ENCODE measurements at places on chromosomes 1 and 21. TPM values are rescaled to one million over a fixed set of nuclear protein-coding genes. Genes with fewer than 3 reads are reported as not detected.

- DNase-seq: no peak
These were observed 497.1 kb upstream of the PLXNA2 start for GRCh38 chr1:208741296-208741695.

DNA sequence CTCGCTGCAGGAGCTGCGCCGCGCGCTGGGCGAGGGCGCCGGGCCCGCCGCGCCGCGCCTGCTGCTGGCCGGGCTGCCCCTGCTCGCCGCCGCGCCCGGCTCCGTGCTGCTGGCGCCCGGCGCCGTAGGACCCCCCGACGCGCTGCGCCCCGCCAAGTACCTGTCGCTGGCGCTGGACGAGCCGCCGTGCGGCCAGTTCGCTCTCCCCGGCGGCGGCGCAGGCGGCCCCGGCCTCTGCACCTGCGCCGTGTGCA lies 730 bp downstream of the OLIG1 start:
- DNase-seq: no peak

DNA sequence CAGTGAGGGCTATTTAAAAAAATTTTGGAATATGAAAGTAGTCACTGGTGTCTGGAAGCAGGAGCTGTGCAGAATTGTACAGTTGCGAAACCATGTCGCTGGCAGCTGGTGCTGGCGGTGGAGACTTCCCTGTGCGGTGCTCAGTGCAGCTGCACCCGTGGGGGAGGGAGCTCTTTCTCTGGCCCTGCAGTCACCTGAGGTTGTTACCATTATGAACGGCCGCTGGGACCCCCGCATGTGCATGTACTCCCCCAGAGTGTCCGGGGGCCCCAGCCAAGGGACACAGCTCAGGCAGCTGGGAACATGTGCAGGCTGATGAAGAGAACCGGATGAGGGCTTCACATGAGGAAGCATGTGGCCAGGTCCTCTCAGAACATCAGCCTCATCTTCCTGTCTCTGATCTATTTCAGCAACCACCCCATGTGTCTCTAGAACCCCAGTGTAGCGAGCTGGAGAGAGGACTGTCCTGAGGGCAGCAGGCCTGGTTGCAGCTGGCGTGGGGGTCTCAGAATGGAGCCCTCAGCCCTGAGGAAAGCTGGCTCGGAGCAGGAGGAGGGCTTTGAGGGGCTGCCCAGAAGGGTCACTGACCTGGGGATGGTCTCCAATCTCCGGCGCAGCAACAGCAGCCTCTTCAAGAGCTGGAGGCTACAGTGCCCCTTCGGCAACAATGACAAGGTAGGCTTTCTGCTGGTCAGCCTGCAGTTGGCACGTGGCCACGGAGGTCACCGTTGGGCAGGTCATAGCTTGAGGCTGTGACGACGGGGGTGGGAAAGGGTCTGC lies at the start of gene TRPM2:
TRPM2 (plus strand) TSS at position 431 of the 780 bp plus-strand sequence; CDS start at position 511, 80 bp downstream.
- DNase-seq: no peak

DNA sequence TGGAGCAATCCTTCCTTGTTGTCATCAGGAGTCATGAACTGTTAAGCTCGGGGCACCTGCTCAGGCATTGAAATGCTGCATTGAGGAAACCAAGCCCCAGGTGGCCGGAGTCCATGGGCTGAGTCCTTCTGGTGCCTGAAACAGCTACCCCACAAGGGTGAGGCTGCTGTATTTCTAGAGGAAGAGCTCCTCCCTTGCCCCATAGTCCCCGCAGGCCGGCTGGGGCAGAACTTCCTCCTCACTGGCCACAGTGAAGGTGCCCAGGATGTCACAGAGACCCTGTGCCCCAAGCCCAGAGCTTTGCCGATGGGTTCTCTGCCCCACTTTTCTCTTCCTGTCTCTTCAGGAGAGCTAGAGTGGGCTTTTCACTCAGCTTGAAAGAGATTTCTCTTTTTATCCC lies 80.8 kb upstream of the GCLM start:
- no peak for DNase-seq

Gene CYP4Z1
- total RNA-seq: not detected

Gene FPGT
- total RNA-seq: 17.9 TPM

Gene KRTAP11-1
- not detected for total RNA-seq

Data from G401 (cell line).